ENCODE measurements at places on chromosomes 7 and 10.
A peak's percentile ranks its signal among the peaks of the same experiment; 100 is the strongest.

- peak overlapping the region; percentile 9 for H3K27ac ChIP-seq
- peak; percentile 13 for DNase-seq
- peaks cover 31% of the 10 kb centered on the region for H3K4me1 ChIP-seq
- H3K27me3 ChIP-seq = peaks cover 40% of the 10 kb centered on the region
- no peaks in the 10 kb centered on the region for H3K36me3 ChIP-seq
Observed at GRCh38 chr7:112205343-112206237, 609 bp downstream of the DOCK4 start.

DNA sequence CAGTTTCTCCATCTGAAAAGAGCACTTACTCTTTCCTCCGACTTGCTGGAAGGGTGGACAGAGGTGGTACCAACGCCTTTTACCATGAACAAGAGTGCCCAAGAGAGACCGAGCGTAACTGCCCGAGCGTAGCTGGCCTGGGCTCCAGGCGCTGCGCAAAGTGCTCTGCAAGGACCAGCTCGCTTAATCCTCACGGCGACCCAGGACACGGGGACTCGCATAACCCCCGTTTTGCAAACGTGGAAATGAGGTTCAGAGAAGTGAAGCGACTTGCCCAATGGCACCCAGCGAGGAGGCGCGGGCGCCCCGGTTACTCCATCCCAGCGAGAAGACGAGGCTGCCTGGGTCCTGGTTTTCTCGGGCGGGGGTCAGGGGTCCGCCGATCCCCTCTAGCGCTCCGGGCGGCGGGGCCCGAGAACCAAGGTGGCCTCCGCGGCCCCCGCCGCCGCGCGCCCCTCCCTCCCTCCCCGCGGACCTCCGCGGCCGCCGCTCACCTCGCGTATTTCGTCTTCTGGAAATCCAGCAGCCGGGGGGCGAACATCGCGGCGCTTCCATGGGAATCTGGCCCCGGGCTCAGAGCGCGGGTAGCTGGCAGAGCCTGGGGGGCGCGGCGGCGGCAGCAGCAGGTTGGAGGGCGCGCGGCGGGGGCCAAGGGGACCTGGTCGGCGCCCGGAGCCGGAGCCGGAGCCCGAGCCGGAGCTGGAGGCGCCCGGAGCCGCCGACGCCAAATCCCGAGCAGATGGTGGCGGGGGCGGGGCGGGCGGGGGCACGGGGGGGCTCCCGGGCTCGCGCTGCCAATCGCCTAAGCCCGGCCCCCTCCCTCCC is at the start of gene MMD2:
MMD2 (minus strand) TSS at position 711 of the 825 bp plus-strand sequence; CDS start at position 541, 170 bp downstream.
- H3K4me3 ChIP-seq = no peak within 1 kb of the TSS
- H3K27ac ChIP-seq = no peak within 1 kb of the TSS
- DNase-seq = no peak

GRCh38 chr7:9719303-9719702 is 1254.4 kb upstream of the PHF14 start:
- no peaks in the 10 kb centered on the region for H3K27me3 ChIP-seq
- DNase-seq = no peak
- no peaks in the 10 kb centered on the region for H3K4me1 ChIP-seq
- no peak overlapping the region for H3K27ac ChIP-seq
- no peaks in the 10 kb centered on the region for H3K36me3 ChIP-seq
- no peak overlapping the region for H3K4me3 ChIP-seq

DNA sequence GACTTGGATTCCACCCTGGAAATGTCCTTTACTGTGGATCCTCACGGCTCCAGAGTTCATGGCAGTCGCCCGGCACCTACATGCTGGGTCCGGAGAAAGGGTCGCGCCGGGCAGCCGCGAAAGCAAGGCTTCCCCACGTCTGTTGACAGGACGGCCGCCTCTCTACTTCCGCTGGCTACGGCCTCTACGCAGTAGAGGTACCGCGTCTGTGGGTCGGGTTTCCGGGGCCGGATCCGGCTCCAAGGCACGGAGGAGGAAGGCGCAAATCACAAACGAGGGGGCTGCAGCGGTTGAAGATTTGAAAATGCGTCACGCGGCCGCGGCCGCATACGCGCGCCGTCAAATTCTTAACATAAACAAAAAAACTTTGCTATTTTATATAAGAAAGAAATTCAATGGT is 649.6 kb downstream of the REEP3 start:
- no peaks in the 10 kb centered on the region for H3K36me3 ChIP-seq
- no peaks in the 10 kb centered on the region for H3K27me3 ChIP-seq
- no peaks in the 10 kb centered on the region for H3K4me1 ChIP-seq
- H3K4me3 ChIP-seq = no peak overlapping the region
- DNase-seq = no peak

- no peak overlapping the region for H3K27ac ChIP-seq
- H3K36me3 ChIP-seq = no peaks in the 10 kb centered on the region
- DNase-seq = no peak
Observed at GRCh38 chr7:981793-982510, 1.0 kb upstream of the CYP2W1 start.
